Stimulated activated CD4-positive, alpha-beta T cell treated with anti-CD3 and anti-CD28 coated beads, Interleukin-4, amount 100 ng/mL, for 1 hour (primary cell): ENCODE measurements at places on chromosomes 16 and 17.

DNA sequence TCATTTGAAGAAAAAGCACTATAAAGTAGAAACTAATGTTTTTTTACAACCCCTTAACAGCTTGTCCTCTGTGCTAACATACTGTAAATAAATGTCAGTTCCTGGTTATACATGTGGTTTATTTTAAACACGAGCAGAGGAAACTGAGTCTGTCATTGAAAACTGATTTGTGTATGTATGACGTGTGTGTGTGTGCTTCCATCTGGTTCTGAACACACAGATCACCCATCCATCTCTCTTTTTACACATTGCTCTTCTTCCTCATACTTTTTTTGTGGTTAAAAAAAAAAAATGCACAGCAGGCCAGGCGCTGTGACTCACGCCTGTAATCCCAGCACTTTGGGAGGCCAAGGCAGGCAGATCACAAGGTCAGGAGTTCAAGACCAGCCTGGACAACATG, 49.5 kb downstream of the ZNF423 start:
- no peak for DNase-seq

DNA sequence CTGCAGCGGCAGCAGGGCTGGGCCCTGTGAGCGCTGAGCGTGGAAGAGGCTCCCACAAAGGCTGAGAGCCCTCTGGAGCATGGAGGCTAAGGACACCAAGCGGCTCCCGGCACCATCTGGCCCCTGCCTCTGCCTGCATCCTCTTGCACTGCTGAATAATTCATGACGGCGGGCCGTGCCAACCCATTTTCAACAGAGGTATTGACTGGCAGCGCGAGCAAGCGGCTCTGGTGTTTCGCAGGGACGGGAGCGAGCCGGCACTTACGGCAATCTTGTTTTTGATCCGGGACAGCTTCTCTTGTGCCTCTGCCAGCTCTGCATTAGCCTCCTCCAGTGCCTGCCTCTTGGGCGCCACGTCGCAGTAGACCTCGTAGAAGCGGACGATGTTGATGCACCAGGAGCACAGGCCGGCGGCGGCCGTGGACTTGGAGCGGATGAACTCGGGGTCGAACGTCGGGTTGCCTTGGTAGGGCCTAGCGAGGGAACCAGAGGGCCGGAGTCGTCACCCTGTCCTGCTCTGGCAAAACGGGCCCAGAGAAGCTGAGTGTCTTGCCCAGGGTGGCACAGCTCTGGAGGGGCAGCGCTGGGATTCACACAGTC, 80.4 kb downstream of the PGS1 start:
- no peak for DNase-seq

DNA sequence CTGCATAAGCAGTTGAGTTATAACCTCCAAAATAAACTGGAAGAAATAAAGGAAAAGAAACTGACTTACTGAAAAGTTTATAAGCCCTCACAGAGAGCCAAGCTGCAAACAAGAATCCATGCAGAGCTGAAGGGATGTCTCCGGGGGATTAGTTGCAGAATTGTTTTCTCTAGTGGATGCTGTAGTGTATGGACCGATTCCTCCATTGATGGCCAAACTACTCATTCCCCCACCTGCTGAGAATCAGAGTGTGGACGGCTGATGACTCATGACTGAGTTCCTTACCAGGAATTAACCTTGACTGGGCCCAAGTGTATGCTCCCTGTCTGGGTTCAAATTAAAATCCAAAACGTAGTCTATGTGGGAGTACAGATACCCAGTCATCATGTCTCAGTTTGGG, 93.9 kb upstream of the CDH8 start:
- no peak for DNase-seq

DNA sequence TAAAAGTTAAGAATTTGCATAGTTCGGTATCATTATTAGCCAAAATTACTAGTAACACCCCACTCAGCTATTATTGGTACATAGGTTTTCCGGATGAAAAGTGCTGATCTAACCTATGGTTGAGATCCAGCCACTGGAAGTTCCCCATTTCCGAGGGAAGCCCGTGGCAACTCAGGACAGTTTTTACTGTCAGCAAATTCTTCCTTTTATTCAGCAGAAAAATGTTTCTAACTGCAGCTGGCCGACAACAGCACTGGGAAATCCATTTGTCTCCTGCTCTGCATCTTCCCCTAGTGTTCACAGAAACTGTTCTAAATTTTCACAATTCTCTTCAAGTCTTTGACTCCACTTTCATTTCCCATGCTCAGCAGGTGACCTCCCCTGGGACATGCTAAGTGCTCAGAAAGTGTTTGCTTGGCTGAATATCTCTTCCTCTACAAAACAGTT, 15.5 kb upstream of the MMD start:
- DNase-seq, result no peak

- DNase-seq, result no peak
These were observed 140.6 kb upstream of the NUDT7 start for GRCh38 chr16:77581706-77582105.
